ENCODE measurements at places on chromosomes 2 and 18.

GRCh38 chr2:224009605-224010315 lies 29.3 kb downstream of the SERPINE2 start:
- no peak for DNase-seq

DNA sequence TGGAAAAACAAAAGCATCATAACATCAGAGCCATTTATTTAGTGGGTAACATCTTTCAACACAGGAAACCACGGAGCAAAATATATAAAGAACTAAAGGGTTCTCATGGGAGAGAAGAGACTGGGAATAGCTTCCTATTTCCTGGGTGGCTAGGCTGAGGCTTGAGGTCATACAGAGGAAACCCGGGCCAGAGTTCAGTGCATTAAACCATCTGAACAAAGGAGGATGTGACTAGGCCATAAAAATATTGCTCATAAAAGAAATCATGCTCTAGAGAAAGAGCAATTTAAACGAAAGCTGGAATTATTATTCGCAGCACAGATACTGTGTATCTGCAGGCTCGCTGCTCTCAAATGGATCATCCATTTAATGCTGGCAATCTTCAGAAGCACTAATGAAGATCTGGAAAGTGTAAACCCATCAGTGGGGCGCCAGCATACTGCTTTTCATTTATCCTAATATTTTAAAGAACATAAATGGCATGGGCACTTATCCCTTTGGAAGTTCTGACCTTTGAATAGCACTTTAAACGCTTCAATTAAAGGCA lies 83.3 kb downstream of the GALNT14 start:
- no peak for DNase-seq

DNA sequence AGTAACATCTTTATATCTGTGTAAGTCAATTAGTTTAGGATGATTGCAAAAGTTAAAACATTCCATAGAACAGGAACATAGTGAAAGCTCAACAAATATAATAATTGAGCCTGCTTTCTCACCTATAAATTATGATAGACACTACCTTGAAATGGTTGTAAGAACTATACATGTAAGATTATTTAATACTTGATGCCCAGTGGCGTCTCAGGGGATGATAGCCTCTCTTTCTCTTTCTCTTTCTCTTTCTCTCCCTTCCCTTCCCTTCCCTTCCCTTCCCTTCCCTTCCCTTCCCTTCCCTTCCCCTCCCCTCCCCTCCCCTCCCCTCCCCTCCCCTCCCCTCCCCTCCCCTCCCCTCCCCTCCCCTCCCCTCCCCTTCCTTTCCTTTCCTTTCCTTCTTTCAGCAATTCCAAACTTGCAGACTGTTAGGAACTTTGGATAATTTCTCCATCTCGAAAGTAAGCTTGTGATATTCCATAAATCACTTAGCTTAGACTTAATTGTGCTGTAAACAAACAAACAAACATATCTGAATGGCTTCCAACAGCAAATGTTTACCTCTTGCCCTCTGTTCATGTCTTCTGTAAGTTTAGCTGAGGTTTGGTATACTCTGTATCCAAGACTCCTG lies 1102.7 kb downstream of the TSN start:
- no peak for DNase-seq

GRCh38 chr18:23900994-23901393 lies 113.6 kb upstream of the TTC39C start:
- DNase-seq, result no peak

- DNase-seq, result no peak
Observed at GRCh38 chr18:69658685-69659084, 258.0 kb downstream of the DOK6 start.

DNA sequence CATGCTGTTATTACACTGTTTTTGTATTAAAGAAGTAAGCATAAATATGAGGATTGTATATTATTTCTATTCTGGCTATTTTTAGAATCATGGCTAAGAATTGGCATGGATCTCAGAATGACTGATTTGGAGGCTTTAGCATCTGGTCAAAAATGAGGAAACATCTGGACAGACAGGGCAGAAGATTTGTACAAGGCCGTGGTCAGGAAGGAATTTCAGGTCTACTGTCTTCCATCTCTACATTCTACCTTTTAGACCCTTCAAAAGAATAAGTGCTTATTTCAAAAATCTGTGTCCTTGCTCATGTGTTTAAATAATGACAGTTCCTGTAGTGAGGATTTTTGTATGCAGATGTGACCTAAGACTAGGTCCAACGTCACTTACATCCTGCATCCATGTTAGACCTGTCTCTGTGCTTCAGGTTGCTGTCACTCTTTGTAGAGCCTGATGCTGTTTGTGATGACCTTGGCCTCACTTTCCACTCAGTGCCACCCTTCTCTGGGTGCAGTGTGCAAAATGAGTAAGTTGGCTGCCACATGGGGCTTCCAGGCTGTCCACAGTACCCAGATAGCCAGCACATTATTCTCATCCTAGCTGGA lies 54.7 kb upstream of the B3GNT2 start:
- no peak for DNase-seq

- DNase-seq, result no peak
Observed at GRCh38 chr18:34322365-34323289, 97.9 kb upstream of the NOL4 start.

DNA sequence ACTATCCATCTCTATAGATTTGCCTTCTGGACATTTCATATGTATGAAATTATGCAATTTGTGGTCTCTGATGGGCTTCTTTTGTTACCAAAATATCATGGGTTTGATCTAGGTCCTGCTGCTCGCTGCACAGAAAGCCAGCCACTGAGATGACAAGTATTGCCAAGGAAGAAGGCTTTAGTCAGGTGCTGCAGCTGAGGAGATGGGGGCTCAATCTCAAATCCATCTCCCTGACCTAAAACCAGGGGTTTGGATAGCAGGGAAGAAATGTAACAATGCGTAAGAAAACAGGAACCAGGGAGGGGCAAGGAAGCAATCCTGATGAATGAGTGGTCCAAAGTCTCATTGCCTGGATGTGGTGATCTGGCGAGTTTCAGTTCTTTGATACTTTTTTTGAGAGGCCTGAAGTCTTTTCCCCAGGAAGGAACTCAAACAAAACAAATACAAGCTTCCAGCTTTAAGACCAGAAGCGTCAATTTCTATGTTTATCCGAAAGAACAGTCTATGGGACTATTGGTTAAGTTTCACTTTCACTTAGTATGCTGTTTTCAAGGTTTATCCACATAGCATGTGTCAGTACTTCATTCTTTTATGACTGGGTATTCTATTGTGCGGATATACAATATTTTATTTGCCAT lies 3.4 kb upstream of the CKAP2L start:
- no peak for DNase-seq

DNA sequence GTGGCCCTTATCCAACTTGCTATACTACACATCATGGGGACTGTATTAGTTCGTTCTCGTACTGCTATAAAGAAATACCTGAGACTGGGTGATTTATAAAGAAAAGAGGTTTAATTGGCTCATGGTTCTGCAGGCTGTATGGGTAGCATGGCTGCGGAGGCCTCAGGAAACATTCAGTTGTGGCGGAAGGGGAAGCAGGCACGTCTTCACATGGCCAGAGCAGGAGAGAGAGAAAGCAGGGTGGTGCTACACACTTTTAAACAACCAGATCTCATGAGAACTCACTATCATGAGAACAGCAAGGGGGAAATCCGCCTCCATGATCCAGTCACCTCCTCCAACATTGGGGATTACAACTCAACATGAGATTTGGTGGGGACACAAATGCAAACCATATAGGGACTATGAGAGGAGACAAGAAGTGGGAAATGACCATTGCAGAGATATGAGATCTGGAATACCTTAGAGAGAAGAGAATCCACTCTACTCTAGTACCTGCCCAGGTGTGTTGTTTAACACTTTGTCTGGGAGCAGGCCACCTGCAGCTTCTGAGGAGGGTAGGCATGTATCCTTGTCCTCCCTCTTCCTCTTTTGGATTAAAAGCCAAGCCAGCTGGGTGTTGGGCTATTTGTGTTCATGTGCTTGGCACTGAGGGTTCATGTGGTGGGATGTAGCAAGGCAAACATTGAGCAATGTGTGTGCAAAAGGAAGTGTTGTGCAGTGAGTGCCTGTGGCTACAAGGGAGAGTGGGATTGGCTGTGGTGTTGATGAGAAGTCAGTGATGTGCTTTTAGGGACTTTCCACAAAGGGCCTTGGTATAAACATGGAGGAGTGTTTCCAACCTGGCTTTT lies 22.8 kb downstream of the TTLL4 start:
- DNase-seq, result no peak

DNA sequence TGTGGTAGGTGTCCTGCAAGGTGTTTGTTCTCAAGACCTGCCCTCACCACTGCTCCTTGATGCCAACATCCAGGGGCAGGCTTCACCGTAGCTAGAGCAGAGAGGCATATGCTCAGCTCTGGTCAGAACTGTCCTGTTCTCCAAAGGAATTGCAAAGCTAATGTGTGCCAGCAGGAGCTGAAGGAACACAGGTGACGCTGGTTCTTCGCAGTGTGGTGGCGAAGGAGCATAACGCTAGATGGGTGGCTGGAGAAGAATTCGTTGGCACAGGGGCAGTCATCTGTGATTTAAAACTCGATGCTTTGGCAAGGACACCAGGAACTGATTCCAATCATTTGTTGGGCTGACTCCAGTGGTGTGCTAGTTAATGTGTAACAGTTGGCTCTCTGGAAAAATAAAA lies 11.4 kb upstream of the PER2 start:
- DNase-seq, result no peak

- no peak for DNase-seq
Observed at GRCh38 chr18:68640861-68641260, 74.0 kb downstream of the TMX3 start.

- no peak for DNase-seq
Observed at GRCh38 chr18:79962835-79963657, 1.4 kb upstream of the HSBP1L1 start.

DNA sequence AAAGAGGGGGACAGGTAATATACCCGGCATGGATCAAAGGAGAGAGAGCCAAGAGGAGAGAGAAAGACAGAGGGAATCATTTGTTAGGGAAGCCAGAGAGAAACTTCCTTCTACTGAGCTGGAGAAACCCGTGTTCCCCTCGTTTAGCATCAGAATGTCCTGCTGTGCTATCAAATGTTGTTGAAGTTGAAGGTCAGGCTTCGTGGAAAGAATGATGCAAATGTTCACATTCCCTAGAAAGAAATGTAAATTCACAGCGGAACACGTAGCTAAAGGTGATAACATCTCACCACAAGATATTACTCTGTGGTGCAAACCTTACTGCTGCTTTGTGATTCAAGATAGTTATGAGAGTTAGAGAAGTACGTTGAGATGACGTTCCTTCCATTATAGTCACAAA lies 258.1 kb downstream of the LNPK start:
- DNase-seq, result no peak

DNA sequence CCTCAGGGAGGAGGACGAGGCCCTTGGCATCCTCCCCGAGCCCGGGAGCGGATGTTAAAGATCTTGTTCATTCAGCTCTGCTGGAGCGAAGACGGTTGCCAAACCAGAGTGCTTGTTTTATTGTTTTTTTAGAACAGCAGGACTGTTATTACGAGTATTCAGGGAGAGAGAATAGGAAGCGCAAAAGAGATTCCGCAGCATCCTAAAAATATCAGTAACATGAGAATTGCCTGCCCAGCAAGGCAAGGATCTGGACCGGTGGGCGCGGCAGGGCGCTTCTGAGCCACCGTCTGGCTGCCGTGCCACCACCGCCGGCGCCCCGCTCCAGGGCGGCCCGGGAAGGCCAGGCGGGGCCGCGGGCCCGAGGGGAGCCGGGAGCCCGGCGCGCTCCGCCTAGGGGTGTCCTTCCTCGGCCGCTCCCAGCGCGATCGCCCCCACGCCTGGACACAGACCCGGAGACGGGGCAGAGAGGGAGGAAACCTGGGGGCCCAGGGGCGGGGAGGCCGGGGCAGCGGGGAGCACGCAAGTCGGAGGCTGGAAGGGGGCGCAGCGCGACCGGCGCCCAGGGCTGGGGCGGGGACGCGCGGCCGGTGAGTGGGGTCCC lies 843 bp downstream of the CYS1 start:
- DNase-seq, result peak; percentile 12

GRCh38 chr2:134527381-134527780 lies 191.4 kb downstream of the TMEM163 start:
- DNase-seq, result no peak

DNA sequence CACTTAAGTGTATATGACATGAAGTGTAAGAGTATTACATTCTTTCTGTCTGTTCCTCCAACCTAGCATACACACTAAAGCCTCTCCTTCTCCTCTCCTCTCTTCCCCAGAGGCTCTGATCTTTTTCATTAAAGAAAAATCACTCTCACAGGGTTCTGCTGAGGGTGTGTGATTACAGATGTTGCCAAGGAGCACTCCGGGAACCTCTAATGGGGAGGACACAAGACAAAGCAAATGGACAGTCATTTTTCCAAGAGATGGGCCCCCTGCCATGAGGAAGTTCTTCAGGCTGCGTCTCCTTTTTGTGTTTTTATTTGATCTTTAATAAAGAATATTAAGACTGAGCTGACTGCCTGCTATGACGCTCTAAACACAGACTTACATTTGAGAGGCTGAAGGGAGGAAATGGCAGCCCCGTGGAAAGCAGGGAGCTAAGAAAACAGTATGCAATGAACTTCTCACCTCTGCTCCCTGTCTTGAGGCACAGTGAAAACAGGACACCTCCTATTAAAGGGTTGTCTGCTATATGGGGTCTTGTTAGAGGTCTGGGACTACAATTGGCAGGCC lies 578.1 kb downstream of the PIK3C3 start:
- DNase-seq, result no peak

DNA sequence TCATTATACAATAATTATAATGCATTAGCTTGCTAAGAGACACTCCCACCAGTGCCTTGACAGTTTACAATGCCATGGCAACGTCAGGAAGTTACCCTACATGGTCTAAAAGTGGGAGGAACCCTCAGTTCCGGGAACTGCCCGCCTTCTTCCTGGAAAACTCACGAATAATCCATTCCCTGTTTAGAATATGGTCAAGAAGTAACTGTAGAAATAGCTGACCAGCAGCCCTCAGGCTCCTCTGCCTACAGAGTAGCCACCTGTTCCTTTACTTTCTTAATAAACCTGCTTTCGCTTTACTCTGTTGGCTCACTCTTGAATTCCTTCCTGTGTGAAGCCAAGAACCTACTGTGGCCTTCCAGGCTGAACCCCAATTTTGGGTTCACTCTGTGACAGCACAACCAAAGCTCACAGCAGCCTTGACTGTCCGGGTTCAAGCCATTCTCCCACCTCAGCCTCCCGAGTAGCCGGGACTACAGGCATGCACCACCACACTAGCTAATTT lies 20.0 kb upstream of the PTPN2 start:
- DNase-seq, result no peak

GRCh38 chr2:62340994-62341484 lies 145.1 kb downstream of the B3GNT2 start:
- no peak for DNase-seq

DNA sequence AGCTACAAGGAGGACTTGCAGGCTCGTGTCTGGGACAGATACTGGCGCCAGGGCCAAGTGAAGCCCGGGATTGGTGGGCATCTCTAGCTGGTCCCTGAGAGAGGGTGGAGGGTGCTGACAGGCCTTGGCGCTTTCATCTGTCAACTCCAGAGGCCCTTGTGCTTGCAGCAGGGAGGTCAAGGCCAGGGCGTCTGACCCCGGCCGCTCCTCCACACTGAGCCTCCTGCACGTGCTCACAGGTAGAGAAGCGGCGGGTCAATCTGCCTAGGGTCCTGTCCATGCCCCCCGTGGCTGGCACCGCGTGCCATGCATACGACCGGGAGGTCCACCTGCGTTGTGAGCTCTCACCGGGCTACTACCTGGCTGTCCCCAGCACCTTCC lies 9.5 kb downstream of the CAPN10 start:
- no peak for DNase-seq

- no peak for DNase-seq
Observed at GRCh38 chr2:34001557-34001956, 402.5 kb upstream of the FAM98A start.

GRCh38 chr2:70686577-70687460 lies 81.2 kb downstream of the ADD2 start:
- DNase-seq, result no peak

- no peak for DNase-seq
Observed at GRCh38 chr2:218375212-218375611, 6.9 kb upstream of the SLC11A1 start.
